ENCODE measurements at places on chromosomes 4 and X. TPM values are rescaled to one million over a fixed set of nuclear protein-coding genes. Genes with fewer than 3 reads are reported as not detected.

GASK1B gene
- total RNA-seq, result 100 TPM

TIMM8A gene
- 6.1 TPM for total RNA-seq

SUPT20HL2 gene
- not detected for total RNA-seq

SCD5 gene
- total RNA-seq, result 50.6 TPM

- no peak for DNase-seq
These were observed 115.0 kb upstream of the LDB2 start for GRCh38 chr4:17013382-17014006.

GRCh38 chr4:140742838-140743193 is 13.4 kb downstream of the TBC1D9 start:
- DNase-seq, result no peak

GRCh38 chr4:54063229-54063628 is 1.2 kb downstream of the CHIC2 start:
- no peak for DNase-seq

DNA sequence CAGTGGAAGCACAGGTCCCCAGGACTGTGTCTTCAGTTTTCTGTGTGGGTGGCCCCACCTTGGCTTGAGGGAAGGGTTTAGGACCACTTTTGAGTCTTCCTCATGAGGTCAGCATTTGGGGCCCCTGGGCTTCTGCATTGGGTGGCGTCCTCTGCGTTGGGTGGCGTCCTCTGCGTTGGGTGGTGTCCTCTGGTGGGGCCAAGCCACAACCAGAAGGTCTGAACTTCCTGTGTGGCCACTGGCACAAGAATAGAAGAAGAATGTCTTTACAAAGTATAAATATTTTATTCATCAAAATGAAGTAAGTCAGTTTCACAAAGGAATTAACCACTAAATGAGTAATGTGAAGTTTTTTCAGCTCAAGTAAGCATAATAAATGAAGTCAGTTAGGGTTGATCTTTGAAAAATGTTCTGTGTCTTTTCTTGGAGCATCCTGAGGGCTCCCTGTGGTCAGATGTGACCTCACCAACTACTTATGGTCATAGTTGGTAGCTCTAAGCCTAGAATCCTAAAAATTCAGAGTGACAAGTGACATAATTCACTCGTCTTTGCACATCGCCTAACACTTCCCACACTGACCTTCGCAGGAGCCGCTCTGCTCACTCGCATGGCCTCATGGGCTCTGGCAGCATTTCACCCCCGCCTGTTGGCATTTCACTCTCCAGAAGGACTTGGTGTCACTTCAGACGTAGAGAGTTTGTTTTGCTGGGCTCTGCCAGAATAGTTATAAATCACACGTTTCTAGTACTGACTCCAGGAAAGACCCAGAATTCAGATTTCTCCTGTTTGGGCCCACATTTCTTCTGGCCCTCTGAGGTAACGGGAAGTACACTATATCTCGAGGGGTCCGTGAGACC is 39.0 kb upstream of the HGFAC start:
- no peak for DNase-seq

GRCh38 chrX:119655125-119655524 is 37.8 kb downstream of the SEPTIN6 start:
- no peak for DNase-seq

DNA sequence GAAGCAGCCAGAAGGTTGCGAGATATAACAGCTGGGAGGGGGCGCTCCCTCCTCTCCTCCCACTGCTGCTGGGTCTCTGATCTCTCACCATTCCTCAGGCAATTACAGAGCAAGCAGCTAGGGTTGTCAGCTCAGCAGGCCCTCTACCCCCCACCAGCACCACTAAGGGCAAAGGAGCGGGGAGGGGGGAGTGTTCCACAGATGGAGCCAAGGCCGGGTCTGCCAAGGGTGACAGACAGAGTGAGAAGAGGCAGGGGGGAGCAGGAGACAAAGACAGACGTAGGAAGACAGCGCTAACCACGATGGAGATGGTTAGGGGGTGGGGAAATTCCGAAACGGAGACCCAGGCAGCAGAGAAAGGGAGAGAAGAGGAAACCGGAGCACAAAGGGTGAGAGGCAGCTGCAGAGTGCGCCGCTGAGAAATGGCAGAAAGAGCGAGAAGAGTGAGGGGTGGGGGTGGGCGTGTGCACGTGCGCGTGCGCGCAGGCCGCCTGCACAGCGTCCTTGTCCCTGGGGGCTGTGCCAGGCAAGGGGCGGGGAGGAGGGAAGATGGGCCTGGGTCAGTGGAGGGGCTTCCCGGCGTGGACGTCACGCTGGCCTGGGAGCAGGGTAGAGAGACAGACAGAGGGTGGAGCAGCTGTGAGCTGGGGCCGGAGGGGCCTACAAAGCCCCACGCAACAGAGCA is 6.9 kb downstream of the L1CAM start:
- DNase-seq, result peak; percentile 43

- DNase-seq, result no peak
These were observed 15.6 kb downstream of the LAMTOR3 start for GRCh38 chr4:99878604-99879003.
